ENCODE measurements at places on chromosomes 6 and 20. TPM values are rescaled to one million over a fixed set of nuclear protein-coding genes. Genes with fewer than 3 reads are reported as not detected.
A peak's percentile ranks its signal among the peaks of the same experiment; 100 is the strongest.

DUSP22 gene
- 57.5 TPM for total RNA-seq

CNBD2 gene
- total RNA-seq, result 2.7 TPM

XKR7 gene
- not detected for total RNA-seq

CPXM1 gene
- total RNA-seq, result 19.4 TPM

HRH3 gene
- not detected for total RNA-seq

- no peak overlapping the region for H3K27ac ChIP-seq
- no peaks in the 10 kb centered on the region for H3K27me3 ChIP-seq
- H3K4me3 ChIP-seq, result no peak overlapping the region
- H3K4me1 ChIP-seq, result peaks cover 23% of the 10 kb centered on the region
- H3K36me3 ChIP-seq, result no peaks in the 10 kb centered on the region
- DNase-seq, result no peak
Measured at GRCh38 chr6:33843131-33844121, 39.6 kb upstream of the MLN start.

DNA sequence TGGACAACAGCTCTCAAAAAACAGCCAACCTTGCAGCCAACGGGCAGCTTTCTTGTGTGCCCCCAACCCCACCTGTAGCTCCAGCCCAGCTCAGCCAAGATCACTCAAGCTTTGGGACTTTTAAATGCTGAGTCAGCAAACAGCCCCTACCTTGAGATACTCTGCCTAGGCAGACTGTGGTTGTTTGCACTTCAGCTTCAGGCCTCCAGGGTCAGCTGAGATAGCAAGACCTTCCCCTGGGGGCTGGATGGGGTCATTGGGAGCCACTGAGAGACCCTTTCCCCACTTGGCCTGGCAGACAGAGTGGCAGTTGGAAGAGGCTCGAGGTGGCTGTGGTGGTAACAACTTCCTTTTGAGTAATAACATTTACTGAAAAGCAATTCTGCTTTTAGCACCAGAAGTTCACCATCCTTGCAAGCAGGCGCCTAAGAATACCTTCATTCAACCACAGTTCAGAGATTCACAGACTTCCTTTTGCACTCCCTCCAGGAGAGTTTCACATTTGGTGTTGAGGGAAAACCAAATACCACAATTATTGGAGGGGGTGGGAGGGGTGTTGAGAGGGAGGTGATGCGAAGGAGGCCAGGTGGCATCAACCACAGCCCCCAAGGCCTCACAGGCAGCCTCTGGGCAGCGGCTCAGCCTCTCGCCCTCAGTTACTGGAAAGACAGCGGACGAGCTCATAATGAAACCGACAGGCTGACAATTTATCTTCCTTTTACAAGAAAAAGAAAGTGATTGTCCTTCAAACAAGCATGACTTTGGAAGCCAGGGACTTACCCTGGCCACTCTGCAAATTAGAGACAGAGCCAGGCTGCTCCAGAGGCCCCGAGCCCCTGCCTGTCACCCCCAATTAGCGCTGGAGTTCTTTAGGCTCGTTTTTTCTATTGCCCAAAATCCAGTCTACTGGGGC lies 148.1 kb downstream of the CEBPB start:
- peak overlapping the region; percentile 24 for H3K4me3 ChIP-seq
- peak overlapping the region; percentile 79 for H3K27ac ChIP-seq
- no peak for DNase-seq
- H3K27me3 ChIP-seq, result no peaks in the 10 kb centered on the region

- DNase-seq, result no peak
- no peak overlapping the region for H3K4me3 ChIP-seq
- no peaks in the 10 kb centered on the region for H3K27me3 ChIP-seq
- H3K36me3 ChIP-seq, result no peaks in the 10 kb centered on the region
- H3K27ac ChIP-seq, result no peak overlapping the region
- H3K4me1 ChIP-seq, result no peaks in the 10 kb centered on the region
Measured at GRCh38 chr20:45028424-45029136, 62.3 kb downstream of the STK4 start.

DNA sequence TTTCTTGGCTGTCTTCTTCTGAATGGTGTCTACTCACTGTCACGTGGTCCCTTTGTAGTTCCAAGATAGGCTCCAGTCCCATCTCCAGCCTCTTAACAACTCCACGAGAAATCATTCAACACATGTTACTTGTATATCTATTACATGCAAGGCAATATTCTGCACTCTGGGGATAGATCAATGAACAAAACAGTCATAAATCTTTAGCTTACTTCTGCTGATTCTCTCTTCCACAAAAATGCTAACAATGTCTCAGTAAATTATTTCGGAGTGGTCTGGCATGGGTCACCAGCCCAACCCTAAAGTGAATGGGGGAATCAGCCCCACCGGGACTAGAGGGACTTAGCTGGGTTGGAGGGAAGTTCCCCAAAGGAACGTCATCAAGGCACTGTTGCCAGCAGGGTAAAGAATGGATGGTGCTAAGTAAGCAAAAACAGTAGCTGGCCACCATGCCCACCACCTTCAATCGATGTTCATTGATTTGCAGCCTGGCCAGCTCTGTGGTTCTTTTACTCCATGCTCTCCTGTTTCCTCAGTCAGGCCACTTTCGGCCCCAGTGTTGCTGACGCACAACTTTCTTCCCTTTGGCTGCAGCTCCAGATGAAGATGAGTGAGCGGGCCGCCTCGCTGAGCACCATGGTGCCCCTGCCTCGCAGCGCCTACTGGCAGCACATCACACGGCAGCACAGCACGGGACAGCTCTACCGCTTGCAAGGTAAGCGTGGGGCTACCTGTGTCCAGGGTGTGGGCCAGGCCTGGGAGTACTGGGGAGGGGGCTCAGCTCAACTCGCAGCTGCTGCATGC lies 167.7 kb downstream of the DOK5 start:
- H3K27ac ChIP-seq, result no peak overlapping the region
- H3K27me3 ChIP-seq, result no peaks in the 10 kb centered on the region
- H3K4me3 ChIP-seq, result no peak overlapping the region
- H3K4me1 ChIP-seq, result no peaks in the 10 kb centered on the region
- no peak for DNase-seq

- H3K4me3 ChIP-seq, result no peak overlapping the region
- no peak for DNase-seq
- no peaks in the 10 kb centered on the region for H3K36me3 ChIP-seq
- H3K27me3 ChIP-seq, result no peaks in the 10 kb centered on the region
- H3K27ac ChIP-seq, result no peak overlapping the region
Measured at GRCh38 chr6:69848552-69848951, 17.8 kb upstream of the COL19A1 start.

- H3K27me3 ChIP-seq, result no peaks in the 10 kb centered on the region
- peak; percentile 84 for DNase-seq
- H3K4me3 ChIP-seq, result no peak overlapping the region
- no peak overlapping the region for H3K27ac ChIP-seq
Measured at GRCh38 chr6:2920671-2921112, 17.6 kb upstream of the SERPINB9 start.

GRCh38 chr6:149293244-149293643 lies 24.3 kb upstream of the TAB2 start:
- H3K36me3 ChIP-seq, result no peaks in the 10 kb centered on the region
- H3K4me1 ChIP-seq, result no peaks in the 10 kb centered on the region
- H3K27ac ChIP-seq, result no peak overlapping the region
- H3K4me3 ChIP-seq, result no peak overlapping the region
- DNase-seq, result no peak

GRCh38 chr20:57386762-57387161 lies 4.4 kb upstream of the RBM38 start:
- no peak overlapping the region for H3K4me3 ChIP-seq
- H3K36me3 ChIP-seq, result no peaks in the 10 kb centered on the region
- DNase-seq, result no peak
- H3K27me3 ChIP-seq, result no peaks in the 10 kb centered on the region
- H3K27ac ChIP-seq, result no peak overlapping the region

GRCh38 chr6:4354181-4354580 lies 218.8 kb upstream of the ECI2 start:
- peaks cover 37% of the 10 kb centered on the region for H3K4me1 ChIP-seq
- no peaks in the 10 kb centered on the region for H3K36me3 ChIP-seq
- DNase-seq, result no peak
- no peak overlapping the region for H3K27ac ChIP-seq

DNA sequence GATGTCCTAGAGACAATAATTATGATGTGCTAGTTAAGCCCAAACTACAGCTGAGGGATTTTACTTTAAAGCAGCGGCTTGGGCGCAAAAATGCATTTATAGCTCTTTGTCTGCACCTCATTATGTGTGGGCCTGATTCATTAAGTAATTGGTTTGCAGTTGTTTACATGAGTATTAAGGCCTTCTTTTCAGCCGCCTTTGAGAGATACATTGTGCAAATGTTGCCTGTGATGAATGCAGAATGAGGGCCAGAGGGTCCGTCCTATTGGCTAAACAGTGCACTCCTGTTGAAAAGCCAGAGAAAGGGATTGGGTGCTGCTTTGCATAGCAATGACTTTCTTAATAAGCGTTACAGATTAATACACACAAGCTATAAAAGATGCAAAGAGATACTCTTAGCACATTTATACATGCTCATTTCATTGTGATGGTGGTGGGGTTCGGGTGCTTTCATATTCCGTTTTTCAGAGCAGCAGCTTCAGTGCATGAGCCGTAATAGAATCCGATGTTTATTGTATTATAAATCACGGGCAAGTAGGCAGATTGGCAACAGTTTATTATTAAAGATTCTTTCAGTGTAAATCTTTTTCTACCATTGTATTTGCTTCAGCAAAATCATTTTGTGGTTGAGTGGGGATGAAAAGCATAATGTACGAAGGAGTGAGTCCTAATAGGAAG lies 68.2 kb upstream of the XRN2 start:
- H3K4me3 ChIP-seq, result no peak overlapping the region
- DNase-seq, result no peak
- H3K27me3 ChIP-seq, result no peaks in the 10 kb centered on the region
- no peak overlapping the region for H3K27ac ChIP-seq

GRCh38 chr6:1091900-1092299 lies 220.0 kb upstream of the FOXQ1 start:
- H3K27me3 ChIP-seq, result no peaks in the 10 kb centered on the region
- H3K4me1 ChIP-seq, result peaks cover 31% of the 10 kb centered on the region
- no peaks in the 10 kb centered on the region for H3K36me3 ChIP-seq

GRCh38 chr6:119738425-119738824 lies 388.9 kb upstream of the MAN1A1 start:
- H3K4me1 ChIP-seq, result no peaks in the 10 kb centered on the region
- no peak for DNase-seq
- no peak overlapping the region for H3K4me3 ChIP-seq
- H3K27ac ChIP-seq, result no peak overlapping the region
- H3K36me3 ChIP-seq, result no peaks in the 10 kb centered on the region
